ENCODE measurements at places on chromosomes 1 and 21.

DNA sequence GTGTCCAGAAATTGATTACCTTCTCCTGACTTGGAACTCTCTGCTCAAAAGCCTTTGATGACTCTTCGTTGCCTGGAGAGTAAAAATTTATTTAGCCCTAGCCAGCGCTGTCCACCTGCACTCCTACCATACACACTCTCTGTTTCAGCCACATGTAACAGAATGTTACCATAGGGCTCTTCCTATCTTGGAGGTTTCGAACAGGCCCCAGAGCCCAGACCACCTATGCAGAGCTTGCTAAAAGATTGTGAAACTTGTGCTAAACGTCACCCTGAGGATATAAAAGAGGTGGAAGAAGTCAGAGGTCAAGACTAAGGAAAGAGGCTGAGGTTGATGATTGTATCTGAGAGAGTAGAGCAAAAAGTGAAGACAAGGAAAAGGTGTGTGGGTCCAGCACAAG, 237.0 kb upstream of the HOOK1 start:
- DNase-seq: no peak

DNA sequence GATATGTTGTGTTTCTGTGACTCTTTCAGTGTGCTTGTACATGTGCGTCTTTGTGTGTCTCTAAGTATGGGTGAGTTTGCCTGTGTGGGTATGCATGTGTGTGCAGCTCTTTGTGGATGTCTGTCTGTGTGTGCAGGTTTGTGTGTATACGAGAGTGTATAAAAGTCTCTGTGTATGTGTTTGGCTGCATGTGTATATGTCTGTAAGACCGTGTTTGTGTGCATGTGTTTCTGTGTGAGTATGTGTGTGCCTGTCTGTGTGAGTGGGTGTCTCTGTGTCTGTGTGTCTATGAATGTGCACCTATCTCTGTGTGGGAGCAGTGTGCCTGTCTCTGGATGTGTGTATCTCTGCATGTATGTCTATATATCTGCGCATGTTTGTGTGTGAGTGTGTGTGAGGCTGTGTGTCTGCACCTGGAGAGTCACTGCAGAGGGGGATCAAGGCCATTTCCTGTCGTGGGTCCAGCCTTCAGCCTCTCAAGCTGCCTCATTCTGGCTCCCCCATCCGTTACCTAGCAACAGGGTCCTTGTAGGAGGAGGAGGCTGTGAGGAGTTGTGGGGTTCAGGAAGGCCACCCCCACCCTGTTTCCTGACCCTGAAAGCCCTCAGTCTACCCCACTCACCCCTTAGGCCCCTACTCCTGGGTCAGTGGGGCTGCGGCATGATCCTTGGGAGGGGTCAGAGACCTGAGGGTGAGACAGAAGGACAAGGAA, 10.4 kb downstream of the FGR start:
- DNase-seq: no peak

- DNase-seq: no peak
These were observed 475.9 kb downstream of the PTPRU start for GRCh38 chr1:29712284-29712651.

GRCh38 chr1:61238359-61238665, 156.0 kb downstream of the NFIA start:
- DNase-seq: no peak

DNA sequence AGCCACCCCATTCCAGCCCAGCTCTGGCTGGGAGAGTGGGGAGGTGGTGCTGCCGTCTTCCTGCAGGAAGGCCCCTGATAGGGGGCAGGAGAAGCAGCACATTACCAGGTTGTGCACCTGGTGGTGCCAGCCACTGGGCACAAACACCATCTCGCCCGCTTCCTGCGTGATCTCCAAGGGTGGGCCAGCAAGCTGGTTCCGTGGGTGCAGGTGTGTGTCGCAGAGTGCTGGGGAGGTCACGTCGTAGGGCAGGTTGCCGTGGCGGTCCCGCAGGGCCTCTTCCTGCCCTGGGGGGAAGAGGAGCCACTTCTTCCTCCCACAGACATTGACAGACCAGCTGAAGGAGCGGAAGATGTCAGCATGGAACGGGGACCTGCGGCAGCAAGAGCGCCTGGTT, 1.8 kb downstream of the JMJD4 start:
- no peak for DNase-seq

- DNase-seq: no peak
These were observed 31.6 kb downstream of the ZBTB8OS start for GRCh38 chr1:32618673-32619221.

DNA sequence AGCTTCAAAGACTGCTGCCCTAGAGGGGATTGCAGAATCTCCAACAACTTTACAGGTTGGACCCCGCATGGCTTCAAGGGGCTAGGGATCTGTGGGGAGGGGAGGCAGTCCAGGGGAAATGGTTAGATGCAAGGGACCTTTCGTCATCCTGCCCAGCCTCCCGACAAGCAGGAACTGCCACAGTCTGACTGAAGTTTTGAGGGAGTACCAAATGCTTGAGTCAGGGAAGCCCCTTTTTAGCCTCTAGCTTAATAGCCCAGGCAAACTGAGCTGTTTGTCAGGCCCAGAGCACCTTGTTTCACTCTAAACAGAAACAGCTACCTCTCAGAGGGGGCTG, 1.1 kb downstream of the TOR3A start:
- no peak for DNase-seq

DNA sequence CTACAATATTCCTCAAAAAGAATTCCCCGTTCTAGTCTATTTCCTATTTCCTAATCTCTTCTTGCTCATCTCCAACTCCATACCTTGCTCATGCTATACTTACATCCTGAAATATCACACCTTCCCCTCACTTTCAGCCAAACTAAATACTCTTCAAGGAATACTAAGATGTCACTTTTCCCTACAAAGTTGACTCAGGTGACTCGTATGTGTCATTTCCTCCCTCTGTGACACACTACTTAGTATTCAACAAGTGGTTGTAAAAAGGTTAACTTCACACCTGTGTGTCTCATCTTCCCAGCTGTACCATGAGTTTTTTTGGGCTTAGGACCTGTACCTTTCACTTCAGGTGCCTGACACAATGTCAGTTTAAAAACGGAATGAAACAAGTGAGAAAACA, 81.9 kb upstream of the LBR start:
- DNase-seq: no peak

GRCh38 chr1:40583980-40584379, 52.5 kb downstream of the ZNF684 start:
- DNase-seq: no peak

DNA sequence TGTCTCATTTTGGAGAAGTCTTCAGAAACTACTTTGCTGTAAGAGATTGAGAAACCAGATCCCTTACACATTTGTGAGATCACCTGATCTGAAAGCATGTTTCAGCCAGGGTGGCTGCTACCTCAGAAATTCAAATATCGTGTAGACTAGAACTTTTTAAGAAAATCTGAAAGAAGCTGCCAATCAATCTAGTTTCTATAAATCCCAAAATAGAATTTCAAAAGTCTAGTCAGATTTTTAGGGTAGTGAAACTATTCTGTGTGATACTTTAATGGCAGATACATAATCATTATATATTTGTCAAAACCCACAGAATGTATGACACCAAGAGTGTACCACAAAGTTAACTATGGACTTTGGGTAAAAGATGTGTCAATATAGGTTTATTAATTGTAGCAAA, 79.9 kb upstream of the PLPPR5 start:
- DNase-seq: no peak
